Sigmoid colon (tissue), 7 donors: ENCODE measurements at places on chromosomes 3 and 15.
A peak's percentile ranks its signal among the peaks of the same experiment; 100 is the strongest.

DNA sequence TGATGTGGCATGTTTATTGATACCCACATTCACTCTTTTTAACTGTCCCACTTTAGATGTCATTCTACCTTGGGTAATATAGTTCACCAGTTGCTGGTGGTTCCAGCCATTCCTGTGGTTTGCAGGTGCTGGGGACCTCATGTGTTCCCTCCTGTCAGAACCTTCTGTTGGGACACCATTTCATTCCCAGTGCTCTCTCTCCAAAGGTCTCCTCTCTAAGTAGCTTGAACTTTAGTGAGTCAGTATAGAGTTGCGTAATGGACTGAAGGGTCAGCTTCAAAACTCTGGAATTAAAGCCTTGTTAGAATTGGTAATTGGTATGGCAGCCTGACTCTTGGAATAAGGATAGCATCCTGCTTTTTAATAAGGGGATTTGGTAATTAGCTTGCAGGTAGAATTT, 108.5 kb downstream of the PLCL2 start:
- DNase-seq, result no peak

DNA sequence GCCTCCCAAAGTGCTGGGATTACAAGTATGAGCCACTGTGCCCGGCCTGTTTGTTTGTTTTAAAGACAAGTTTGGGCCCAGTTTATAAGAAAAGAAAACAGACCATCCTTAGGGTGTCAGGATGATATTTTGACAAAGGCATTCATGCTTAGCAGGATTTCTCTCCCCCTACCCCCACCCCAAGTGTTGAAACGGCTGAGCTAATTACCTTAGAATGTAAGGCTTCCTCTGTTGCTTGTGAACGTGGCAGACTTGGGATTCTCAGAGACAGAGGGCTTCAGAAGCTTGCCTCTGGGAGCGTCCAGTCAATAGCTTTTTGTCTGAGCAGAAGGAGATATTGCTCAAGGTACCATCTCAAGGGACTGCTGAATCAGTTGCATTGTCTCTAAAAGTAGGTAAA, 24.0 kb downstream of the FLNB start:
- no peak for DNase-seq

- peak; percentile 57 for DNase-seq
Measured at GRCh38 chr15:53586799-53587198, 172.7 kb downstream of the WDR72 start.

DNA sequence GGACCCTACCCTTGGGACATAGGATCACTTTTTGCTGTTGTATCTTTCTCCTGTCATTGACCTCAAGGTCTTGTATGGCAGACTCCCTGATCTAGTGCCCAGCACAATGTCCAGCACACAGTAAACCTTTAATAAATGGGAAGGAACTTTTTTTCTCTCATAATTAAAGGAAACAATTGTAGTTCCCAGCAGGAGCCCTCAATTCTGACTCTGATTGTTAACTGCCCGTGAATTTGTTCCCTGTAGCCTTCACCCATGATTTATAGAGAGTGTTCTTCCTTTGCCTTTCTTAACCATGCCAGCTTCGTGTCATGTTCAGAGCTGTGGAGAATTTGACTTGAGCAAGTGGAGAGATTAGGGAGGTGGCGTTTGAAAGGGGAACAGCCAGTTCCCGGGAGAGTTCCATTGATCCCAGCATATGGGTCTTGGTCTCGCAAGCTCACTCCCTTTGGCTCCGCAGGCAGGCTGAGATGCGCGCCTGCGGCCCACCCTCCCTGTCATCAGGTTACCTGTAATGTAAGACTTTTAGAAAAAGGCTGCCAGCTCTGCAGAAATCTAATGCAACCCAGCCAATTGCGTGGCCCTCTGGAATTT, 182.6 kb downstream of the TP63 start:
- DNase-seq, result no peak
